Muscle of arm (tissue), 14 donors: ENCODE measurements at places on chromosomes 16 and 17. TPM values are rescaled to one million over a fixed set of nuclear protein-coding genes. Genes with fewer than 3 reads are reported as not detected.

DNA sequence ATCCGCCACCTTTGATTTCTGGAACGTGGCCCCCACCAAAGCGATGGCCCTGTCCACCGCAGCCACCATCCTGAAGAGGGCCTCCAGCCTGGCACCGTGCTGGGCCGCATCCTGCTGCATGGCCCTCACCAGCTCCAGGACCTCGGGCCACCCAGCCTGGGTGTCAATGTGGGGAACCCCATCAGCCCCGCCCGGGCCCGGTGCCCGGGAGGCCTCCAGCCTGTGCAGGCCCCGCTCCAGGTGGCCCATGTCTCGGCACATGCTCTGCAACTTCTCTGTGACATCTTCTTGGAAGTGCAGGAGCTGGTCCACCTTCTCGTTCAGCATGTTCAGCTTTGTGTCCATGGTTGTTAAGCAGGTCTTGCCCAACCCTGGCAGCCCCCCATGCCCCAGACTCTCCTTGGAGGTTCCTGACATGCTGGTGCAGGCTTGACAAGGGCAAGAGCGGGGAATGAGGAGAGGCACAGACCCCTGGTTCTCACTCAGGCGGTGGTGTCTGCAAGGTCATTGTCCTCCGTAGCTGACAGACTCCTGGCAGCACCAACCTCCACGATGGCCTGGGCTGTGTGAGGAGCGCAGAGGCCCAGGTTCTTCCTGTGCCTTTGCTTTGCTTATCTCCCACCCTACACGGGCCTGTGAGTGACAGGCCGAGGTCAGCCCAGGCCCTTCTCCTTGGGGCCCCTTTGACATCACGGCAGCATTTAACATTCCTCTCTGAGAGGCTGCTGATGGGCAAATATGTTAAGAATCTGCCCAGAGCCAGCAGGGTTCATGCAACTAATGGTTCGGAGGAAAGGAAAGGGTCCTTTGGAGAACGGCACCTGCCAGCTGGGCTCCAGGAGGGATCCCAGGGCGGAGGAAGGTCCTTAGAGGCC is at the start of gene MYLK3:
MYLK3 (minus strand) TSS at position 568 of the 875 bp plus-strand sequence; CDS start at position 417, 151 bp downstream.
- no peak for DNase-seq

GRCh38 chr16:89355007-89355406 is 135.4 kb downstream of the ANKRD11 start:
- DNase-seq = no peak

GRCh38 chr17:49530118-49530517 is 35.0 kb downstream of the NGFR start:
- no peak for DNase-seq

DNA sequence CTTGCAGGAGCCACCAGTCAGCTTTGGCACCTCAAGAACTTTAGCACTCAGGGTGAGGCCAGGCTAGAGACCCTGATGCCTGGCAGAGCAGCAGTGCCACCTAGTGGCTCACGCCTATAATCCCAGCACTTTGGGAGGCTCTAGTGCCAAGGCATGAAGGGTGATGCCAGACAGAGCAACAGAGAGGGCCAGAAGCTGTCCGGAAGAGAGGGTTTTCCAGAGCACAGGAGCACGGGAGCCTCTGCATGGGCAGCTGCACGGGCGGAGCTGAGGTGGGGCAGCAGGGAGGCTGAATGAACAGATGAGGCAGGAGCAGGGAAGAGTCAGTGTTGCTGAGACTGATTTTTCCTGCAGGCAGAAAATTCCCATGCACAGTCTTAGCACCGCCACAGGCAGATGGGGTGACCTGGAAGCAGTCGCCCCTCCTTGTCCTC is 38.9 kb downstream of the MYH3 start:
- DNase-seq = peak; percentile 80

GRCh38 chr17:2468270-2468669 is 43.4 kb downstream of the METTL16 start:
- DNase-seq = no peak

DNA sequence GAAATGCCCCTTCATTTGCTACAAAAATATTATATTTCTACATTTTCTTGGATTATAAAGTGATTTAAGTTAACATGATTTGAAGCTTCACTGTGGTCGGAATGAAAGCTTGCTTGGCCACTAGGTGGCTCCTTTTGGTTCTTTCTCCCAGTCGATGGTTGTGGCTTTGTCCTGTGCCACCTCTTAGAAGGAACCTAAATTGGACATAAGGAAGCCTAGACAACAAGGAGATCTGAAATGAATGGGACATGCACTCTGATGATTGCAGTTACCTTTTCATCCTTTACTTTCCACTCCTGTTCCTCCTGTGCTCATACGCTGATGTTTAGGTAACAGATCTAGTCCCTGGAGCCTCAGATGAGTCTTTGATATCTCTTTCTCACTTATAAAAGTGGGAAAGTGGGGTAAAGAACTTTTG is 39.2 kb downstream of the FTO start:
- no peak for DNase-seq

Gene OTOA
- polyA plus RNA-seq = not detected

Gene NPIPA3
- 9.5 TPM for polyA plus RNA-seq

GRCh38 chr17:40058865-40059264 is 3.9 kb upstream of the THRA start:
- DNase-seq = no peak
